ENCODE measurements at places on chromosomes 16 and 17.
A peak's percentile ranks its signal among the peaks of the same experiment; 100 is the strongest.

- no peak for DNase-seq
Measured at GRCh38 chr16:19218581-19218980, 50.5 kb downstream of the SYT17 start.

DNA sequence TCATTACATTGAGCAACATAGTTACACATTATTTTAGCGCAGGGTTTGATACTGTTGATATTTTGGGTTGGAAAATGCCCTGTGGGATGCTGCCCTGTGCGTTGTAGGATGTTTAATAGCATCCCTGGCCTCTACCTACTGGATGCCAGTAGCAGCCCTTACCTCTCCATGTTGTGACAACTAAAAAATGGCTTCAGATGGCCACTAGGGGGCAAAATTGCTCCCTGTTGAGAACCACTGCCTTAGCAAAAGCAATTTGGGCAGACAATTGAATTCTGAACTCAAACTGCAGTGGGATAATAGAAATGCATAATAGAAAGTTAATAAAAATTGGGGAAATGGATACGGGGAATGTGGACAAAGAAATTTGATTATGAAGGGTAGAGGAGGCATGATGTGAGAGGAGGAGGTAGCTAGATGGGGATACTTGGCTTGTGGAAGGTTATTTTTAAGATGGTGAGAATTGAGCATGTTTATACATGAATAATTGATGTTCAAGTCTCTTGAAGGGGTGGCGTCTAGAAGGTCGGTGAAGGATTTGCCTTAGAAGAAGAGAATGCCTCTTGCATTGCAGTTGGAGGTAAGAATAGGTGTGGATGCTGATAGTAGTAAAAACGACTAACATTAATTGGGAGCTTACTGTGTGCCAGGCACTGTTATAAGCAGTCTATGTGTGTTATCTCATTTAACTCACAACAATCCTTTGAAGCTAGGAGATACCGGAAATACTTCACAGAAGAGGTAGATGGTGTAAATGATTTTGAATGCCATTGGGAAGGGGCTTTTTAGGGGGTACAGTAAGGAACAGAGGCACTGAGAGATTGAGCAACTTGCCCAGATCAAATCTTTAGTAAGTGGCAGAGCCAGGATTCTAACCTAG, 19.0 kb downstream of the HEATR9 start:
- peak; percentile 68 for DNase-seq

GRCh38 chr17:11637796-11638195, 39.5 kb downstream of the DNAH9 start:
- no peak for DNase-seq

DNA sequence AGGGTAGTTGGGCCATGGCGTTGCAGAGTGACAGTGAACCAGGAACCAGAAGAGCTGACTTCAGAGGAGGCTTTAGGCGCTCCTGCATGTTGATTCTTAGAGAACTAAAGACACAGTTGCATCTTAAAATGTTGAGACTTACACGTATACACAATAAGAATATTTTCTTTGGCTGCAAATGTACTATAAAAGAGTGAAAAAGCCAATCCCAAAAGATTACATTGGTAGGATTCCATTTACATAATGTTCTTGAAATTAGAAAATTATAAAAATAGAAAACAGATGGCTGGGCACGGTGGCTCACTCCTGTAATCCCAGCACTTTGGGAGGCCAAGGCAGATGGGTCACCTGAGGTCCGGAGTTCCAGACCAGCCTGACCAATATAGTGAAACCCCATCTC, 738.8 kb downstream of the WWOX start:
- no peak for DNase-seq

- DNase-seq: no peak
Measured at GRCh38 chr16:27518226-27518625, 31.5 kb downstream of the GTF3C1 start.

GRCh38 chr16:23868136-23868535, 32.4 kb downstream of the PRKCB start:
- DNase-seq: no peak

- DNase-seq: no peak
Measured at GRCh38 chr17:73030995-73031394, 61.5 kb downstream of the SLC39A11 start.

DNA sequence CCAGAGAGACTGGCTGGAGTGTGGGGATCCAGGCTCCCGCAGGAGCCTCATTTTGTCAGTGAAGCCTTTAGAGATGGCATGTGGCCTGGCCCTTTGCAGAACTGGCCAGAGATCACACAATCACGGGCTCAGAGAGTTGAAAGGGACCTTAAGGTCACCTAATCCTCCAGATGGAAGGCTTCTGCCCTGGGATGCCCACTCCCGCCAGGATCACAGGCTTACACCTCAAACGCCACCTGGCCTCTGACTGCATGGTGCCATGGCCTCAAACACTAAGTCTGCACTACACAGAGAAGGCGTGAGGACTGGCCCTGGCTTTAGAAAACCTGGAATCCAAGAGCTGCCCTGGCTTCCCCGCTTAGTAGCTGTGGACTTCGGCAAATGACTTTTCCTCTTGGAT, 306.8 kb upstream of the CCL2 start:
- DNase-seq: no peak

DNA sequence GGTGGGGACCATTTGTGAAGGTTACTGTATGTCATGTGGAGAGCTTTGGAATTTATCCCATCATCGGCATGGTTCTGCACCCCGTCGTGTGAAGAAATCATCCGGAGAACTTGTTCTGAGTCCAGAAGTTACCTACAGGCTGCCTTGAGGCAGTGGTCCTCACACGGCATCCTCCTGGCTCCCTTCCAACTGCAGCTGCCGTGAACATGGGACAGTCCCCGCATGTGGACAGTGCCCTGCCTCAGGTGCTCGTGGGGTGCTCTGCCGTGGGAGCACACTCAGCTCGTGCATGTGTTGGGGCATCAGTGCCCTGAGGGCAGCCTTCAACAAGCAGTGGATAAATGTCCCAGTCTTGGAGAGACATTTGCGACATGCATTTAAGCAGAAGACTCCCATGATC, 188.7 kb downstream of the KATNIP start:
- no peak for DNase-seq

DNA sequence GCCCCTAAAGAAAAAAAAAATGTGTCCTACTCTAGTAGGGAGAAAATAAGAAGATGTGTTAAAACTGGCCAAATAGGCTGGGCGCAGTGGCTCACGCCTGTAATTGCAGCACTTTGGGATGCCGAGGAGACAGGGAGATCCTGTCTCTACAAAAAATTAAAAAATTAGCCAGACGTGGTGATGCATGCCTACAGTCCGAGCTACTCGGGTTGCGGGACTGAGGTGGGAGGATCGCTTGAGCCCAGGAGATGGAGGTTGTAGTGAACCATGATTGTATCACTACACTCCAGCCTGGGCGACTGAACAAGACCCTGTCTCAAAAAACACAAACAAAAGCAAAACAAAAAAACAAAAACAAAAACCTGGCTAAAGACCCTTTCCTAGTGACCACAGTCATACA, 15.9 kb downstream of the ZFHX3 start:
- DNase-seq: no peak

DNA sequence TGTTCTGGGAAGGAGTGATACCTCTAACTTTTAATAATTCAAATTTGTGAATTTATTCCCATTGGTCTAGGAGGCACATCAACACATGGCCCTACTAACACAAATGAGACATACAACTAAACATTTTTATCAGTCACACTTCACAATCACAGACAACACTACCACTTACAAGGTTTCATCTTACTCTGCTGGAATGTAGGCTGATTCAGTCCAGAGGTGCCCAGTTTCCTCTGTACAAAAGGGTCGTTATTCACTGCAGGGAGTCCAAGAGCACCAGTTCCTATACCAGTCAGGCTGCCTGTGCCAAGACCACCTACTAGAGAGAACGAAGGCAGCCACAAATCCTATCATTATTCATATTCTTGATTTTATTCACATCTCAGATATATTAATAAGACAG, 41.4 kb downstream of the SETD6 start:
- DNase-seq: no peak

- no peak for DNase-seq
Measured at GRCh38 chr17:63464691-63465236, 12.1 kb upstream of the ACE start.

- no peak for DNase-seq
Measured at GRCh38 chr16:75258807-75259141, 7.3 kb upstream of the BCAR1 start.

- DNase-seq: no peak
Measured at GRCh38 chr16:10494343-10495030, 85.9 kb downstream of the EMP2 start.

DNA sequence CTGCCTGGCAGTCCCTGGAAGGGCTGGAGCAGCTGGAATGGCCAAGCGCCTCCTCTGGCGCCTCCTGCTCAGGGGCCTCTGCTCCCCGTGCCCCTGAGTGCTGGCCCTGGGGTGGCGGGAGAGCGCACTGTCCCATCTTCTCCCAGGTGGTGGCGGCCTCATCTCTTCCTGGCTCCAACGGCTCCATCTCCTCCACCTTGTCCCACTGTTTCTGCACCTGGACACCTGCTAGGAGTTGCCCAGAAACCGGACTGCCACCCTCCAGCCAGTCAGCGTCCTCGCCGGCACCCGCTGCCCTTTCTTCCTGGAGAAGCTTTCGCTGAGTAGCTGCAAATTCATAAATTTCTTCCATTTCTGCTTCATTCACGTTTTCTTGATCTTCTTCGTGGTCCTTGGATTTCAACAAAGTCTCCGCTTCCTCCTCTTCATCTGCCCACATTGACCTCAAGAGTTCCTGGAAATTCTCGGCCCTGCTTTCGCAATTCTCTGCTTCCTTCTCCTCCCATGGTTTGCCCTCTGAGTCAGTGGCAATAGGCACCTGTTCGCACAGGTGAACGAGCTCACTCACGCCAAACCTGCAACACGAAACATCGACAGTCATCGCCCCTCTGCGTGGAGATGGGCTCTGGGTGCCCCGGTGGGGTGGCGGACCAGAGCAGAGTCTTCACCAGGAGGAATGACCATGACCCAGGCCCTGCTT, 13.7 kb upstream of the NLRC3 start:
- no peak for DNase-seq

- no peak for DNase-seq
Measured at GRCh38 chr16:50002190-50002589, 22.8 kb upstream of the CNEP1R1 start.

DNA sequence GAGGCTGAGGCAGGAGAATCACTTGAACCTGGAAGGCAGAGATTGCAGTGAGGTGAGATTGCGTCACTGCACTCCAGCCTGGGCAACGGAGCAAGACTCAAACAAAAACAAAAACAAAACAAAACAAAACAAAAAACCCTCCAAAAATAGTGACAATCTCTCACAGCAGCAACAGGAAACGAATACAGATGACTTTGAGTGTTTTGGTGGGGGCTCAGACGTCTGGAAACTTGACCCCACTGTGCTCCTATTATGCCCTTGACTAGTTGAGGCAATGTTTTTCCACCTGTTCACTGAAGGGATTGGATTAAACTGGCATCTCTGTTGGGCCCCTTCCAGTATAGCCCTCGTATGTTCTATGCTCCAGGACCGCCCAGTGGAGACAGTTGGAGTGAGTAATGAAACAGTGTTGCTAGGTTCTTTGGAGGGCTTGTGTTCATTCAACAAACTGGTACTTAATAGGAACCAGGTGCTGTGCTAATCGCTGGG, 167.0 kb downstream of the UTP18 start:
- peak; percentile 67 for DNase-seq

DNA sequence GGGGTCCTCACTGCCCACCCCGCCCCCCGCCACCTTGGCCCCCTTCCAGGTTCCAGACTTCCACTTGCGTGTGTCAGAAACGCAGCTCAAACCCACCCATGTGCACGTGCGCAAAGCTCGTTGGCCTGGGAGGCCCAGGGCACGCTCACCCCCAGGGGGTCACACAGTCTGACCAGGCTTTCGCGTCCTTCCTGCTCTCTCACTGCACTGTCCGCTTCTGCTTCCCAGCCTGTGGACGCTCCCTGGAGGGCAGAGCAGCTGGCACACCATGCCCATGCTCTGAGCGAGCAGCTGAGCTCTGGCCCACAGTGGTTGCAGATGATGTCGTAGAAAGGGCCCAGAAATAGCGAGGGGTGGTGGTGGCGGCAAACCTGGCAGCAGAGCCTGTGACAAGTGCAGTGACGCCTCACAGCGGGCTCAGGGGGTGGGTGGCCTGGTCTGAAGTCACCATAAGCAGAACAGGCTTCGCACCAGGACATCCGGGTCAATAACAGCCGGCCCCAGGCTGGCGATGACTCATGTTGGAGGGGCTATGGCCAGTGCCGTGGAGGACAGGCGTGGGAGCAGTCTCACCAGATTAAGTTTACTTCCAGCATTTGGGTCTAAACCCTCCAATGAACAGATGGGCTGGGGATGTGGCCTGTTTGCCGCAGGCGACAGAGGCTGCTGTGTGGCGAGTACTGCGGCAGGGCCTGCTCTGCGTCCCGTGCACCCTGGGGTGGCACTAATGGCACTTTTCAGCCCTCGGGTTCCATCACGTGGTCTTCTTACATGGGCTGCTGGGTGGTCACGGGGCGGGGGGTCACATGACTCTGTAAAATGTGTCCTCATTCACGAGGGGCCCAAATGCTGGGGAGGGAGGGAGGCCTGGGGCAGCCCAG, 49.0 kb downstream of the NT5M start:
- no peak for DNase-seq

DNA sequence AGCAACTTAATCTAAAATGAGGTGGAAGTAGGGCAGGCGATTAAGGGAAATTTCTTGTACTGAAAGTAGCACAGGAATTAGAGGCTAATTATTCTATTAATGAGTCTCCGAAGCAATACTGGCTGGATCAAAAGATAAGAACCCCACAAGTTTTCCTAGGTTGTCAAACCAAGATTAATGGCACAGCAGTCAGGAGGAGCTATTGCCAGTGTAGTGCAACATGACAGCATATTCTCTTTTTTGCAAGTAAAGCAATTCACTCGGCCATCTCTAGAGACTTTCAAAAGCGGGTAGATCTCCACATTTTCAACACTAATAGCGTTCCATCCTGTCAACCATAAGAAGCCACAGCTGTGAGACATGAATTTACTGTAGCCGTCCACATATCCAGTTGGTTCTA, 81.2 kb downstream of the CYB561 start:
- DNase-seq: no peak

DNA sequence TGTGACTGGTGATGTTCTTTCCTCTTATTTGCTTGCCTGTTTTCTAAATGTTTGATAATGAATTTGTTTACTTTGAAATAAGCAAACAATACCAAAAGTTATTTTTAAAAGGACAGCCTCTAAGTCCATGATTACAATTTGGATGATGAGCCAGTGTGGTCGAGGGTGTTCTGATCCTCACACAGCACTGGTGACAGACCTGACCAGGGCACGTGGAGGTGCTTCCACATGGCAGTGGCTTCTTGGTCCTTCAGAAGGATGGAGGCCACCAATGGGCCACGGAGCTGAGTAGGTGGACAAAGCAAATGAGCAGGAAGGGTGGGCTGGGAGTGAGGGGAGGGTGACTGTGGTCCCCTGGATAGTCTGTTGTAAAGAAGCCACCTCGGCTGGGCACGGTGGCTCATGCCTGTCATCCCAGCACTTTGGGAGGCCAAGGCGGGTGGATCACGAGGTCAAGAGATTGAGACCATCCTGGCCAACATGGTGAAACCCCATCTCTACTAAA, 4.2 kb upstream of the TEX19 start:
- DNase-seq: no peak

GRCh38 chr17:39605492-39606433, 2.0 kb downstream of the NEUROD2 start:
- DNase-seq: no peak
